Trophoblast cell (in vitro differentiated cells and primary cell): ENCODE measurements at places on chromosomes 3 and 15.

DNA sequence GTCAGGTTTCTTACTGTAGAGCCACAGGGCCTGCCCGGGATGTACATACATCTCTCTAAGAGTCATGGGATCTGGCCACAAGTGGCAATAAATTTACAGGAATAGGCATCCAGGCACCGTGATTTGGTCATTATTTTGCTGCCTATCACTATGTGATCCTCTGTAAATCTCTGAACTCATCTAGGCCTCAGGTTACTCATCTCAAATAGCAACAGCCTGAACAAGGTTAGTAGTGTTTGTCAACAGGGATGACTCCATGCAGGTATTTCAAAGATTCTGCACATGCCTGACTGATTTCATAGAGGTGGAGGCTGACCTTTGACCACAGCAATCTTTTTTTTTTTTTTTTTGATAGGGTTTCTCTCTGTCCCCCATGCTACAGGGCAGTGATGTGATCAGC lies 88.8 kb upstream of the TBL1XR1 start:
- peaks cover 17% of the 10 kb centered on the region for H3K4me1 ChIP-seq
- H3K4me3 ChIP-seq: no peak overlapping the region
- H3K36me3 ChIP-seq: no peaks in the 10 kb centered on the region
- peak; percentile 96 for DNase-seq

DNA sequence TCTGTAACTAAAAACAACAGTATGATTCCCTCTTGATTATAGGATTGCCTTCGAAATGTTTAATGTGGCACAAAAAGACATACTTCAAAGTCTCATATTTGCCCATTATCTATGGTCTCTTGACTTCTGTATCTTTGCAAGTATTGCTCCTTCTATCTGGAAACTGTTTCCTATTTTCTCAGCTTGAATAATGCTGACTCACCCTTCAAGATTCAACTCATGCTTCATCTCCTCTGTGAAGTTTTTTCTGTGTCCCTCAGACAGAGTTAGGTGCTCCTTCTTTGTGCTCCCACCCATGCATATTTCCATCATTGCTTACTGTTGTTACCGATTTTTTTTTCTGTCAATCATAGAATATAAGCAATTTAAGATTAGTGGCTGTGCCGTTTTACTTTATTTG lies 192.8 kb upstream of the ROBO1 start:
- no peaks in the 10 kb centered on the region for H3K27me3 ChIP-seq
- no peaks in the 10 kb centered on the region for H3K4me1 ChIP-seq
- no peaks in the 10 kb centered on the region for H3K36me3 ChIP-seq
- H3K27ac ChIP-seq: no peak overlapping the region
- DNase-seq: no peak

DNA sequence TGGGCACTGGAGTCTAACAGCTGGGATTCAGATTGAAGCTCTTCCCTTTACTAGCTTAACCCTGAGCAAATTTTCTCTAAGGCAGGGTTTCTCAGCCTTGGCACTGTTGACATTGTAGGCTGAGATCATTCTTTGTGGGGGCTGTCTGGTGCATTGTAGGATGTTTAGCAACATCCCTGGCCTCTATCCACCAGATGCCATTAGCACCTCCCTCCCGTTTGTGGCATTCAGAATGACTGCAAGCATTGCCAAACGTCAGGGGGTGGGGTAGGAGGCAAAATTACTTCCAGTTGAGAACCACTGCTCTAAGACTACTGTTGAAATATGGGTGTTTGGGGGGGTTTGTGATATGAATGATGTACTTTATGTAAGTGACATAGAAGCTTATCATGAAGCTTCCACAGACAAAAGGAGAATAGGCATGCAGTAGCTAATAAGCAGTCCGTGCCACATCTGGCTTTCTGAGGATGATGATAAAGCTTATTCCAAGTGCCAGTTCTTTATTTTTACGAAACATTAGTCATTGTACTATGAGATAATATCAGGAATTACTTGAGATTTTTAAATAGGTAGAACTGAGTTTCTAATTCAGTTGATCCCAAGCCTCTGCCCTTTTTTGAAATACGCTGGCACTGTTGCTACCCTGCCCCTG lies 39.3 kb downstream of the NKIRAS1 start:
- no peaks in the 10 kb centered on the region for H3K27me3 ChIP-seq
- no peak for DNase-seq
- no peaks in the 10 kb centered on the region for H3K4me1 ChIP-seq
- H3K4me3 ChIP-seq: no peak overlapping the region
- H3K36me3 ChIP-seq: peaks cover 8% of the 10 kb centered on the region

GRCh38 chr15:57596978-57597377 lies 5.3 kb downstream of the MYZAP start:
- H3K4me3 ChIP-seq: no peak overlapping the region
- H3K27ac ChIP-seq: no peak overlapping the region
- no peak for DNase-seq

DNA sequence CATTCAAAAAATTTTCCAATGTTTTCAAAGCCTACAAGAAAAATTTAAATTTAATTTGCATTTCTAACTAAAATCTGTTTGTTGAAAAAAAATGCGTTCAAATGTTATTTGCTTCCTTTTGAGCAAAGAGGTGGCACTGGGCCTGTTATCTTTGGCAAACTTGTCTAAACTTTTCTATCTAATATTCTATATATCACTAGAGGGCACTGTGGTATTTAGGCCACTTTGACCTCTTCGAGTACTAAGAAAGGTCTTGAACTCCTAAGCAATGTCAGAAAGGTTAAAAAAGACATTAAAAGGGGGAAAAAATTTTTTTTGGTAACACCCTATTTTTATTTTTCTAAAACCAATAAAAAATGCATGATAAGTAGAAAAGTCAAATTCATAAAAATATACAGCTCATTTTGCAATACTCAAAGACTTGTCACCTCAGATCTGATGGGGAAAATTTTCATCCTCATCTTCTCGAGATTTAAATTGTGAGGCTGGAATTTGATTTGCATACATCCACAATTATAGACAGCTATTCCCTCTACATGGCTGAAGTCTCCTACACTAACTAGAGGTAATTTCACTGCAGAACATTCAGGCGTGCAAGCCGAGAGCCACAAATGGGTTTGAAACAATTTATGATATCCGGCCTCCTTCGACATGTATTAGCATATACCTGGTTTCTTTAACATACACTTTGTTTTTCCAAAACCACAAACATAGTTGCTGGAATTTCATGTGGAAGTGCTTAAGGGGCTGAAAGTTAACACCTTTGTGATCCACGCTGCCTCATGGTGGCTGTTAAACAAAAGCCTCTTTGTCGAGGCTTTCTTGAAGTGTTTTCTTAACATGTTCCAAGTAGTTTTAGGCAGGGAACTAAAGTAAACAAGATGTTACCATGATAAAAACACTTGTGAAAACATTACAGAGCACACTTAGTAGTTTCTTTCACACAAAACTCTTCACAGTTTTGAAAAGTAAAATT lies 576.4 kb downstream of the FOXP1 start:
- no peak overlapping the region for H3K4me3 ChIP-seq
- H3K27ac ChIP-seq: no peak overlapping the region
- no peaks in the 10 kb centered on the region for H3K4me1 ChIP-seq
- H3K27me3 ChIP-seq: no peaks in the 10 kb centered on the region
- peak; percentile 68 for DNase-seq

GRCh38 chr3:46955801-46956259 lies 20.7 kb downstream of the CCDC12 start:
- no peaks in the 10 kb centered on the region for H3K36me3 ChIP-seq
- H3K27me3 ChIP-seq: no peaks in the 10 kb centered on the region
- H3K27ac ChIP-seq: no peak overlapping the region
- DNase-seq: no peak

- H3K4me3 ChIP-seq: no peak overlapping the region
- DNase-seq: no peak
- peaks cover 4% of the 10 kb centered on the region for H3K4me1 ChIP-seq
These were observed 3.3 kb downstream of the RHCG start for GRCh38 chr15:89492934-89493631.

DNA sequence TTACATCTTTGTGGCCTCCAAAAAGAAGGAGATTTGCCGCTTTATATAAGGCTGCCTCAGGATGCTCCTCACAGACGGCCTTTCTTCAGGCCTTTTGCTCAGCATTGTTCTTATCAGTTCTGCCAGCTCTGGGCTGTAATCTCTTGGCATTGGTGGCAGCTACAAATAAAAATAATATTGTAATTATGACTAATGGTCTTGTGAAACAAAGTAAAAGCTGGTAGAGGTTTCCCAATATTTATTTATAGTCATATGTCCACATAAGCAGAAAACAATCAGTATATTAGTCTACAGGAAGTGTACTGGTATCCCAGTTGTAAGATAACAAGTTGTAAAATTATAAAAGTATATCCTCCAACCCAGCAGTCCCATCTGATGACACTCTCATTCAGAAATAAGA lies 7.3 kb downstream of the NEK4 start:
- H3K4me1 ChIP-seq: no peaks in the 10 kb centered on the region
- no peak overlapping the region for H3K27ac ChIP-seq
- H3K36me3 ChIP-seq: peaks cover 20% of the 10 kb centered on the region
- H3K27me3 ChIP-seq: no peaks in the 10 kb centered on the region

DNA sequence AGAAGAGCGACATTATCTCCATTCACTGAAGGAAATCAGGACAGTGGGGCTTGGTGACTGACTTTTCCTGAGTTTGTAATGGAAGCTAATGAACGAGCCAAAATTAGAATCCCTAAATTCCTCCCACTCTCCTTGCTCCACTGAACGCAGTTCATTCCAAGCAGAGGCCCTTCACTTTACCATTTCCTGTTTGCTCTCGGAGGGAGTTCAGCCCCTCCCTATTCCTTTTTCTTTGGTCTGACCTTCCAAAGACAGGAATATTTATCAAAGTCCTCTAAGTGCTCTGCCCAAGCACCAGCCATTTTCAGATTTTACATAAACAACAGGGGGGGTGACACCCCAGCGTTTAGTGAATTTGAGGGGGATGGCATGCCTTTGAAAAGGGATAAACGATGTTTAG lies 24.0 kb upstream of the PTPRG start:
- no peaks in the 10 kb centered on the region for H3K27me3 ChIP-seq
- no peaks in the 10 kb centered on the region for H3K4me1 ChIP-seq
- DNase-seq: no peak
- H3K27ac ChIP-seq: no peak overlapping the region
- no peaks in the 10 kb centered on the region for H3K36me3 ChIP-seq

DNA sequence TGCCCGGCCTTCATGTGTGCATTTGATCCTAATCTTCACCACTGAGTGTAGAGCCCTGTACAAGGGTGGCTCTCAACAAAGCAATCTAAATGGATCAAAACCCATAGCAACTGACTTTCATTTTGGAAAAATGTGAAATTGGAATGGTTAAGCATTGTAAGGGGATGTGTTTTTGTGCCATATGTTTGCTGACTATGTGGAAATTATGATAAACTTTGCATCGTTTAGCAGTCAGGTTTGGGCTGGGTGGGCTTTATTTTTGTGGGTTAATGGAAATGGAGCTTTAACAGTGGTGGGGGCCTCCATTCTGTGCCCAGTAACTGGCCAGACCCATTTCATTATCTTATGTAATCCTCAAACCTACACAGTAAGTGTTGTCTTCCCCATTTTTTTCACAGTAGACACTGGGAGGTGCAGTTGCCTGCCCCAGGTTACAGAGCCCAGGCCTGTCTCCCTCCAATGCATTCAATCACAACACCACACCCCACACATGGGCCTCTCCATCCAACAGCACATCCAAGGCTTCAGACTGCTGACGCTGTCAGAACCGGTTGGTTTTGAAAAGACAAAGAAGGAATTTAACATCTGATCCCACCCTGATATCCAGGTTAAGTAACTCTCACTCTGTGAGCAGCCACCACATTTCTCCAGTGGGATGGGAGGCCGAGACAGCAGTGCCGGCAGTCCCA lies 136.3 kb upstream of the ABHD17C start:
- DNase-seq: no peak
- peaks cover 7% of the 10 kb centered on the region for H3K4me1 ChIP-seq
- H3K27ac ChIP-seq: no peak overlapping the region
- H3K36me3 ChIP-seq: no peaks in the 10 kb centered on the region

DNA sequence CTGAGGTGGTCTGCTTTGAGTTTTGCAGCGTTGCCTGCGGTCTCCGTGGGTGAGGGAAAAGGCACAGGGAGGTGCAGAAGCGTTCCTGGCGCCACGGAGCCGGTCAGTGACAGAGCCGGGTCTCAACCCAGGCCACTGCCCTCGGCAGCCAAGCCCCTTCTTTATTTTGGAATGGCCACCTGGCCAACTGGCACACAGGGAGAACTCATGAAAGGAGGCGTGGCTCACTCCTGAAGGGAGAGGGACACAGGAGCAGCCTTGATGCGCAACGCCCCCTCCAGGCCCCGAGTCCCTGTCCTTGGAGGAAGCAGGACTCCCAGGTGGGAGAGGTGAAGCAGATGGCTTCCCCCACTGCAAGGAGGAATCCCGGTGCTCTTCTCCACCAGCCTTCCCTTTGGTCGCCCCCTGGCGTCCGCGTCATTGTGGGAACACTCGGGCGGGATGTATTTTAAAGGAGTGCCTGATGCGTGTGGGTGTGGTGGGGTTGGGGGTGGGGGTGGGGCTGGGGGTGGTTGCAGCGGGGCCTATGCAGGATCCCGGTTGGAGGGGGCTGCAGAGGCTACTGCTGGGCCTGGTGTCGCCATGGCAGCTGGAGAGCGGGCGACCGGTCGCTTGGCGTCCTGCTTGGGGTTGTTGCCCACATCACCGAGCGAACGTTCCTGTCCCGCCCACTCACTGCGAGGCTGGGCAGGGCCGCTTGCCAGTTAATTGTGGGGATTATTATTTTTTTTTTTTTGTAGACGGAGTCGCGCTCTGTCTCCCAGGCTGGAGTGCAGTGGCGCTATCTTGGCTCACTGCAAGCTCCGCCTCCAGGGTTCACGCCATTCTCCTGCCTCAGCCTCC lies 32.6 kb downstream of the APBA2 start:
- H3K36me3 ChIP-seq: no peaks in the 10 kb centered on the region
- H3K4me1 ChIP-seq: no peaks in the 10 kb centered on the region
- peak; percentile 56 for DNase-seq
- H3K4me3 ChIP-seq: peak overlapping the region; percentile 20

GRCh38 chr15:77022646-77023575 lies 28.0 kb downstream of the PSTPIP1 start:
- no peak for DNase-seq
- no peaks in the 10 kb centered on the region for H3K27me3 ChIP-seq
- no peaks in the 10 kb centered on the region for H3K36me3 ChIP-seq
- H3K27ac ChIP-seq: no peak overlapping the region
- peaks cover 5% of the 10 kb centered on the region for H3K4me1 ChIP-seq

DNA sequence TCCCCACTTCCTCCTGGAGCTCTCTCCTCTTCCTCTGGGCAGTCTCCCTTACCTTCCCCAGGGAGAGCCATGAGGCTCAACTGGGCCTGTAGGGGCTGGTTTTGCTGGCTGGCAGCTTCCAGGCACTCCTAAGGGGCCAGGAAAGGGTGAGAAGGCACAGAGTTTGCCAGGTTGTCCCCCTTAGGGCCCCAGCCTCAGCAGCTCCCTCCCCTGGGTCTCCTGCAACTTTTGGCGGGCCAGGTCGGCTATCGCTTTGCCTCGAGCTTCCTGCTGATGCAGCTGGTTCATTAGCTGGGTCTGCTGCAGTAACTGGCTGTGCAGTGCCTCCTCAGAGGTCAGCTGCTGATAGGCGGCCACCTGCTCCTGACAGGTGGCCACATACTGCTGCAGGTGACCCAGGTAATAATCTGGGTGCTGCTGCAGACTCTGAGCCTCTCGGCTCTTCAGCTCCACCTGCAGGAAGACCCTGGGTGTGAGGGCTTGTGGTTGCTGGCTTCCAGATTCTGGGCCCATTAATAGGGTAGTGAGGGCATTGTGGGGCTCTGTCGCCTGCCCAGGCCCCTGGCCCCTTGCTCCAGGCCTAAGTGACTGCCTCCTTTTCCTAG lies 29.7 kb upstream of the OR4F6 start:
- no peaks in the 10 kb centered on the region for H3K27me3 ChIP-seq
- H3K27ac ChIP-seq: no peak overlapping the region
- no peaks in the 10 kb centered on the region for H3K36me3 ChIP-seq
- no peak for DNase-seq

- no peak overlapping the region for H3K4me3 ChIP-seq
- no peaks in the 10 kb centered on the region for H3K36me3 ChIP-seq
- H3K27me3 ChIP-seq: no peaks in the 10 kb centered on the region
- no peaks in the 10 kb centered on the region for H3K4me1 ChIP-seq
- DNase-seq: peak; percentile 1
These were observed 469.6 kb upstream of the DPPA4 start for GRCh38 chr3:109806929-109807328.
